Neural crest cell (in vitro differentiated cells): ENCODE measurements at places on chromosomes 4 and X.

- no peak for DNase-seq
Observed at GRCh38 chrX:1380672-1381233, 11.2 kb downstream of the SLC25A6 start.

DNA sequence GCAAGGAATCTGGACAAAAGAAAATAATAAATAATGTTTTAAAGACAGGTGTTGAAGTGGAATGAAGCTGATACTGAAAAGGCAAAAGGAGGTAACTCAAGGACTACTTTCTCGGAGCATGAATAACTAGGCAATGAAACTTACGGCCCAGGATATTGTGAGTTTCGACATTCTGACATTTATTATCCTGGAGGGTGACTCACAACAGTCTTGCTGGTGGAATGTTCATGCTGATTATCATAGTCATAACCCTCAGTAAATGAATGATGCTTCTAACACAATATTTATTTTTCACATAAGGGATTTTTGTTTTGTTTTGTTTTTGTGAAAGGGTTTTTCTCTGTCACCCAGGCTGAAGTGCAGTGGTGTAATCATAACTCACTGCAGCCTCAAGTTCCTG is 147.0 kb upstream of the HPGD start:
- no peak for DNase-seq

DNA sequence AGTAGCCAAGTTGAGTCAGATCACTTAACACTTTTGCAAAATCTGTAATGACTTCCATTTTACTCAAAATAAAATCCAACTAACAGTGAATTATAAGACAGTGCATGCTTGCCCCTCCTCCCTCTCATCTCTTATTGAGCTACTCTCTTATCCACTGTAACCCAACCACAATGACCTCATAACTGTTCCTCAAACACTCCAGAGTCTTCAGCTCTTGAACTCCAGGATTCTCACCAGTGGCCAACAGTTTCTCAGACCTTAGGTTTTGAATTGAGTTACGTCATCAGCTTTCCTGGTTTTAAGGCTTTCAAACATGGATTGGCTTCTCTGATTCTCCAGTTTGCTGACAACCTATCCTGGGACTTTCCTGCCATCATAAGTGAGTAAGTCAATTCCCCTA is 938.3 kb downstream of the RAB28 start:
- no peak for DNase-seq

DNA sequence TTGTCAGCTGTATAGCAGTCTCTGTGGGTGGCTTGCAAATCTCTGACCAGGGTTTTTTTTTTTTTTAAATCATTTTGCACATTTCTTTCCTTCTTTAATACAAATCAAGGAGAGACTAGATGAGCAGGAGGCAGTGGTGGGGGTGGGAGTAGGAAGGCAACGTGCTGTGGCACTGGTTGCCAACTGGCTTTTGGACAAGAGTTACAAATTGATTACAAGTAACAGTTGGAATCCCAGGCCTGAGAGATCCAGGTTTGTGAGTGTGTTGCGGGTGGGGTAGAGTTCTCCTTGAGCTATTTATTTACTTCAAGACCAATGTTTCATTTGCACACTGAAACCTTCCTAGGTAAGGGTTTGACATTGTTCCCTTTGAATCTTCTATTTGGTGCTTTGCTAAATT is 325.3 kb downstream of the AFF2 start:
- no peak for DNase-seq

DNA sequence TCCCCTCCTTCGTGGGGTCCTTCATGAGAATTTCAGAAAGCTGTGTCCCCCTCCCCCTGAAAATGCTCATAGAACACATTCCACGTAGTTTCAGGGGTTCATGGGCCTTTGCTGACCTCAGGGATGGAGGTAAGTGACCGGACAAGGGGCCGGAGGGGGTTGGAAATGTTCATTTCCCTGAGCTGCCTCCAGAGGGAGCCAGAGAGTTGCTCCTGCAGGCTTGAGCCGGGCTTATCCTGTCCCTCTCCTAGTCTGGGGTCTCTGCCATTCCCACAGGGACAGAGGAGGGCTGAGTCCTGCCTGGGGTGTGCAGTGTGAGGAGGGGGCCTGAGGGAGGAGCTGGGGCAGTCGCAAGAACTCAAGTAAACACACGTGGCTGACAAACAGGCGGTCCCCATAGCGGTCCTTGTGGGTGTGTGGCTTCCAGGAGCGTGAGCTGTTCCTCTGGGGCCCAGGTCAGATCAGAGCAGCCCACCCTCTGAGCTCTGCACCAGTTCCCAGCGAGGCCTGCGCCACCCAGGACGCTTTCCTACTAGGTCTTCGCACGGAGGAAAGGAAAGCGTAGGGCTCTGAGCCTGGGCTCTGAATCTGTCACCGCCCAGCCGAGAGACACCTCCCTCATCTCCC is 62.5 kb downstream of the WFS1 start:
- DNase-seq, result peak; percentile 58

DNA sequence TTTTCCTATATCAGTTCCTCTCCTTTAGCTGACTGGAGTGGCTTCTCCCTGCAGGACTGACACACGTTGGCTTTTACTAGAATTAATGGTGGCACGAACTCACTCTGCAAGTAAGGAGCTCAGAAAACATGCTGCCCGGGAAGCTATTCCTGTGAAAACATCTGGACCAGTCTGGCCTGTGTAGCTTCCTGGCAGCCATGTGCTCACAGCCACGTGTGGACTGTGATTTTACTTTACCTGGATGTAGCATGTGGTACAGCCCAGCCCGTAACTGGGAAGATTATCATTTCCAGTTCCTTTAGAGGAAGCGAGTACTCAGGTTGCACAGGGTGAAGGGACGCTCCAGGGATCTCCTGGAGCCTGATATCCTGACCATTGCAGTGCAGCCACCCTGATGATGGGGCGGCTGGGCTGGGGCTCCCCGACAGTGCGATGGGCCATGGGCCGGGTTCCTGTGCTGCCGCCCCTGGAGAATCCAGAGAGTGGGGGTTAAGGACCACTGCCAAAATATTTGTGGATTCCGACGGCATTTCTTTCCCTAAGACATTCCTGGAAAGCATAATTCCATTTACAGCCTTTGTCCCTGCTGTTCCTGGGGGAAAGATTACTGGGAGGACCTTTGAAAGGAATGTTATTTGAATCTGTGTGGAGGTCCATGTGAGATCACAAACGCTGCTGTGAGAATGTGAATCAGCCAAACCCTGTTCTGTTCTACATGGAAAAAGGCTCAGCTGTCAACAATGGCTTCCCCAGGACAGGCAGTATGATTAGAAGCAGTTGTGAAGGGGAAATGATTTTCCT is 35.0 kb downstream of the PROM1 start:
- DNase-seq, result no peak

DNA sequence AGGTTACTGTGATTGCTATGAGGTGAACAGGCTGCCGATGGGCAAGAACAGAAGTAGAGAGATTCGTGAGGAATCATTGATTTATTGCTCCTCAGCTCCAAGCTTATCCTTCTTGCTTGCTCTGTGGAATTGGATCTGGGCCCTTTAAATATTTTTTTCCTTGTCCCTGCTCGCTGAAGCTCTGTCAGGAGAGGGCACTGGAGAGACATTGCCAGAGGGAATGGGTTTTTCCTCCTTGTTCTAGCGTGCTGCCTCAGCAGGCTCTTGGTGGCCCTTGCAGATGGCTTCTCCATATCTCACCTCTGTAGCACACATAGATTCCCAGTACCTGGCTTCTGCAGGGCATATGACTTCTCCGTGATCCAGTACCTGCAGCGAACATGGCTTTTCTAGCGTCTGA is 67.4 kb downstream of the CNGA2 start:
- no peak for DNase-seq

GRCh38 chr4:115687052-115687755 is 573.8 kb upstream of the NDST4 start:
- DNase-seq, result no peak

- no peak for DNase-seq
Observed at GRCh38 chrX:153777261-153778090, 3.4 kb upstream of the SRPK3 start.

DNA sequence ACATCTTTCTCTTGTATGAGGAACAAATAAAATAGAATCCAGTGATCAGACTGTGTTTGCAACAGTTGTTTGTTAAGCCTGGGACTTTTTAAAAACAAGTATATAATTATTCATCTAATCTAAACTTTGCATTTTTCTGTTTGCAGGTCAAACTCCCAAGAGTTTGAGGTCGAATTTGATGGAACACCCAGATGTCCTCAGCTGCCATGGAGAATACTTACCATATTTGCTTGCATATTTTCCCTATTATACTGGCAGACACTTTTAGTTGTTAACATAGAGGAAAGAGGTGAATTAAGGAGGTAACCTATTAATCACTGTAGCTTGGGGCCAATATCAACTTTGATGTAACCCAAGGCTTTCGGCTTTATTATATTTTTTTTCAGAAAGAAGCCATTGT is 401.5 kb upstream of the DIPK2B start:
- DNase-seq, result no peak

- no peak for DNase-seq
Observed at GRCh38 chr4:107734120-107734519, 14.1 kb upstream of the PAPSS1 start.

- no peak for DNase-seq
Observed at GRCh38 chrX:134542485-134542884, 82.5 kb downstream of the HPRT1 start.

- DNase-seq, result no peak
Observed at GRCh38 chr4:67568820-67569219, 10.3 kb downstream of the STAP1 start.

GRCh38 chr4:67939195-67939594 is 24.1 kb downstream of the TMPRSS11A start:
- no peak for DNase-seq

GRCh38 chr4:105509291-105509690 is 35.4 kb upstream of the PPA2 start:
- DNase-seq, result no peak

DNA sequence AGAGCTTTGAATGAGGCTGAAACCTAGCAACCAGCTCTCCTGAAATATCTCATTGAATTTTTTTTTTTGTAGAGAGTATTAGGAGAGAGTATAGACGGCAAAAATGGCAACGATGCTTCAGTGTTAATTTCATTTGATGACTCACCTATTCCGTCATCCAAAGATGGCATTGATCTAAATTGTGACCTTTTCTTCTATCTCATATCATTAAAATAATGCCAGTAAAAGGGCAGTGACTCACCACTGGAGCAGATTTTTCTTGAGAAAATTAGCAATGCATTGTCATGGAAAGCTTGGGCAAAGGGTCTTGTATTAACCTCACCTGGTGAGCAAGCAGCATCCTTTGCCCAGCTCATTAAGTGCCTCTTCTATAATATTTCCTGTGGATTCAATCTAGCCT is 19.6 kb downstream of the VMA21 start:
- no peak for DNase-seq

DNA sequence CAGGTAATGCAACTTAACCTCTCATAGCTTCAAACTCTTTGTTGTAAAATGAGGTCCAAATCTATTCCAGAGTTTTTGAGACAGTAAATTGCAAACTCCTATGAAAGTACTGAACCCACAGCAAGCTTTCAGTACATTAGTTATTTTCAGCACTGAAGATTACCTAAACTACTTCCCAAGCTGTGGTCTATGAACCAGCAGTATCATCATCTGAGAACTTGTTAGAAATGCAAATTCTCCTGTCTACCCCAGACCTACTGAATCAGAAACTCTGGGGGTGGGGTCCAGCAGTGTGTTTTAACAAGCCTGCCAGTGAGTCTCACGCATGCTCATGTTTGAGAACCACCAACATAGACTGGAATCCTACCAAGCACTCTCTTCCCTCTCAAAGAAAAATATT is 5.7 kb upstream of the CASP6 start:
- no peak for DNase-seq

DNA sequence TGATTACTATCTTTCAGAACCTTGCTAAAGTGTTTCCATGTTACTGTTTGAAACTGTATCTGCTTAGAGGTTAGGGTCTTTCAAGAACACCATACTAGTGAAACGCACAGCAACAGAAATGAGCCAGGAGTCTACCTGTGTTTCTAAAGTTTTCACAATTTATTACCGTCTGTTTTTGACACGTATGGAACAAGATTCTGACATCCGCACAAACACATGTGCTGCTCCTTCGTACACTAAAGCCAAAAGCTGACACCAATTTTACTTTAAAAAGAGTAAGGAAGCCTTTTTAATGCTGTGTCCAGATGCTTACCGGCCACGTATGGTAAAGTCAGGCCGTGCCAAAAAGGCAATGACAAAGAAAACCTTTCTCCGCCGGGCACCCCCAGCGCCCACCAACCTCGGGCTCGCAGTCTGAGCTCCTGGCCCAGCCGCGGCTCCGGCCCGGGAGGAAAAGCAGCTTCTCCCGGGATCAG is 532 bp downstream of the RPS4X start:
- DNase-seq, result no peak
